Calu3 (cell line): ENCODE measurements at places on chromosomes 1 and 21. TPM values are rescaled to one million over a fixed set of nuclear protein-coding genes. Genes with fewer than 3 reads are reported as not detected.

- no peak overlapping the region for H3K4me3 ChIP-seq
- H3K27ac ChIP-seq: no peak overlapping the region
Measured at GRCh38 chr1:37814252-37814651, 6.2 kb upstream of the YRDC start.

- peaks cover 15% of the 10 kb centered on the region for H3K4me1 ChIP-seq
- H3K4me3 ChIP-seq: peak overlapping the region; percentile 94
- DNase-seq: no peak
Measured at GRCh38 chr1:37932759-37933158, 14.1 kb downstream of the INPP5B start.

- H3K4me1 ChIP-seq: peaks cover 15% of the 10 kb centered on the region
- H3K27me3 ChIP-seq: no peaks in the 10 kb centered on the region
- H3K36me3 ChIP-seq: peaks cover 39% of the 10 kb centered on the region
- H3K27ac ChIP-seq: peak overlapping the region; percentile 78
Measured at GRCh38 chr1:145918992-145919939, 749 bp upstream of the PEX11B start.

- H3K4me1 ChIP-seq: peaks cover 79% of the 10 kb centered on the region
- no peak overlapping the region for H3K27ac ChIP-seq
- H3K27me3 ChIP-seq: no peaks in the 10 kb centered on the region
- DNase-seq: peak; percentile 24
- H3K36me3 ChIP-seq: peaks cover 5% of the 10 kb centered on the region
- no peak overlapping the region for H3K4me3 ChIP-seq
Measured at GRCh38 chr1:59136541-59137275, 160.2 kb upstream of the FGGY start.

- peaks cover 6% of the 10 kb centered on the region for H3K36me3 ChIP-seq
- H3K4me1 ChIP-seq: peaks cover 24% of the 10 kb centered on the region
- peak overlapping the region; percentile 2 for H3K27ac ChIP-seq
- H3K4me3 ChIP-seq: no peak overlapping the region
- H3K27me3 ChIP-seq: no peaks in the 10 kb centered on the region
Measured at GRCh38 chr1:164622068-164622845, 63.3 kb downstream of the PBX1 start.

- no peak for DNase-seq
- no peaks in the 10 kb centered on the region for H3K36me3 ChIP-seq
- no peaks in the 10 kb centered on the region for H3K27me3 ChIP-seq
- H3K4me3 ChIP-seq: no peak overlapping the region
Measured at GRCh38 chr1:115458426-115459114, 120.5 kb upstream of the NGF start.

TRAPPC10 gene
- 28.8 and 37.1 TPM in 2 replicates for total RNA-seq

CORT gene
- total RNA-seq: 0.73 TPM in 1 of 2 replicates, not detected in the other

PTGER3 gene
- total RNA-seq: 0.09 and 0.10 TPM in 2 replicates

NMNAT2 gene
- 0.26 and 0.78 TPM in 2 replicates for total RNA-seq
